Cardiac septum (tissue), 1 donor: ENCODE measurements at places on chromosomes 2 and 18.

GRCh38 chr2:138601458-138602165 is 100.0 kb downstream of the SPOPL start:
- no peak for DNase-seq

GRCh38 chr2:31965094-31965493 is 45.7 kb downstream of the MEMO1 start:
- DNase-seq = no peak

GRCh38 chr2:88582030-88582429 is 45.2 kb downstream of the EIF2AK3 start:
- no peak for DNase-seq

GRCh38 chr2:233811732-233812131 is 33.6 kb downstream of the MROH2A start:
- DNase-seq = peak; percentile 38

DNA sequence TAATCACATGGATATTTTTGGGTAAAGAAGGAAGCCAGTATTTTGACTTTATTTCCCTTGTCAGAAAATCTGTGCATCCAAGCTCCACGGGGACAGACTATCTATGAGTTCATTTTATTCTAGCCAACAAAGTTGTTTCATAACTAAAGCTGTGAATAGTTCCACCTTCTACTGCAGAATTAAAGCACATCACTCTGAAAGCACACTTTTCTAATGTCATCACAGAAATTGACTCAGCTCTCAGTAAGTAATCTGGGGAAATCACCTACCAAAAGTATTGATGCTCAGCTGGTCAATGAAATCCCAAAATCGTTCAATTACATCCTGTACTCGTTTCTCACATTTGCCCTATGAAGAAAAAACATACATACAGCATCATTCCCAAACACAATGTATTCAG is 19.1 kb downstream of the IAH1 start:
- no peak for DNase-seq

- no peak for DNase-seq
Observed at GRCh38 chr2:126749537-126749936, 93.6 kb downstream of the GYPC start.
